ENCODE measurements at places on chromosomes 7 and 10.

DNA sequence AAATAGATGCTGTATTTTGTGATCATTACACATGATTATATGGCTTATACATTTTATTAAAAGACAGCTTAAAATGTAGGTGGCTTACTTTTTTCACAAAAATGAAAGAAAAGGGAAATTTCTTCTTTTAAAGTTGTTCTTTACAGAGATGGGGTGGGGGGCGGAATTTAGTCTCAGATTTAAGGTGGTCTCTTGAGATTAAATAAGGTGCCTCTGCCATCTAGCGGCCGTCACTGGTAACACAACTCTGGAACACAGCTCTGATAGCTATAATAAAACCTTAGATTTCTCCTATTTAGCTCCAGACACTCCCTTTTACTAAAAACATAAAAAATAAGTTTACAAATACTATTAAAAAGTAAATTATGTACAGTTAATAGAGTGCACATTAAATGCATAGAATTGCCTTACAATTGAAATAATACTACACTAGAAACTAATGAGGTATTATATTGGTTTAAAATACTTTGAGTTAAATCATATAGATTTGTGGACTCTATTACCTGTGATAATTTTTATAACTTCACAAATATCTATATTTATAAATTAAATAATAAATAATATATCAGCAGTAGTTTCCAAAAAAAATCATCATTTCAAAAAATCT is 210.9 kb downstream of the DGKB start:
- DNase-seq = no peak

- DNase-seq = no peak
Observed at GRCh38 chr7:89311886-89312285, 516.3 kb upstream of the TEX47 start.

GRCh38 chr10:102998399-102998907 is 80.4 kb downstream of the CNNM2 start:
- no peak for DNase-seq

DNA sequence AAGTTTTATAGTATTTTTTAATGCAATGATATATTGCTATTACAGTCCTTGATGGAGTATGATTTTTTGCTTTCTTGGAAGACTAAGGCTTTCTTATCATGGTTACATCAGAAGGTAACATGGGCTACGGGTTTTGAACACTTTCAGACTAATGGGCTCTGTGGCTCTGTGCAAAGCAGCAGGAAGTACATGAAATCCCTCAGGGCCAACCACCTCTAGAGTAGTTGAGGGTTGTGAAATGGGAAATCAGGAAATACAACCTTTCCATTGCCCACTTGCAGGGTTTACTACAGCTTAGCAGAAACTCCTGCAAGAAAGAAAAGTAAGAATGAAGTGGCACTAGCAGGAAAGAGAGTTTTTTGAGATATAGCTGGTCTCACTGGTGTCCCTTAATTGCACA is 853.5 kb downstream of the KCNMA1 start:
- DNase-seq = no peak

- DNase-seq = no peak
Observed at GRCh38 chr7:5063698-5064097, 18.0 kb downstream of the RBAK start.

DNA sequence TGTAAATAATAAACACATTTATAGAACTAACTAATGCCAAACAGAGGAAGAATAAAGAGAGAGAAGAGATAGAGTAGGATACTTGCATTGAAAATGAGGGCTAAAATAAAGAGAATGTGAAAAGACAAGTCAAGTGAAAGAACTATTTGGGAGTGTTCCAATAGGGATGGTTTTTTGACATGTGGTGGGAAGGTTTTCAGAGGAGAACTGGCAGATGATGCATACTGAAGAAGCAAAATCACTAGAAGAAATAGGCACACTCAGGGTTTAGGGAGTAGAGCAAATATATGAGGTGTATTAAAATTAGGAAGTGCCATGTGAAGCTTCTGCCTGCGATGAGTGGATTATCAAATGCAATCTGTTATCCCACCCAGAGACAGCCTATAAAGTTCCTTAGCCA is 744.8 kb downstream of the REEP3 start:
- DNase-seq = no peak

- DNase-seq = no peak
Observed at GRCh38 chr7:28410628-28411531, 1.4 kb upstream of the CREB5 start.

DNA sequence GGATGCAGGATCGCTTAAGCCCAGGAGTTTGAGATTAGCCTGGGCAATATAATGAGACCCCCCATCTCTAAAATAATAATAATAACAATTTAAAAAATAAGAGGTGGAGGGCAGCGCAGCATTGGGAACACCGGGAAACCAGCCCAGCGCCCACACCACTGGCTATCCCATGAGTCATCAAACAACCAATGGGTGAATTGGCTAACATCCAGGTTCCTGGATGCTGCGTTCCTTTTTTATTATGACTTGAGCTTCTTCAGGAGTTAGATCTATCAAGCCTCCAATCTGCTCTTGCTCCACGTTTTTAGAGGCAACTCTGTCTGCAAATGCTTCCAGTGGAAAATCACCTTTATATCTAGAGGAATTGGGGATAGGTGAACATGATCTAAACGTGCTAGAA is 10.0 kb upstream of the LRRC4 start:
- DNase-seq = no peak
